ENCODE measurements at places on chromosomes 4 and X. TPM values are rescaled to one million over a fixed set of nuclear protein-coding genes. Genes with fewer than 3 reads are reported as not detected.

The LDB2 gene
- 31.9 TPM for total RNA-seq

GRCh38 chr4:77877167-77877566 is 14.5 kb downstream of the MRPL1 start:
- H3K27me3 ChIP-seq, result no peaks in the 10 kb centered on the region
- H3K4me3 ChIP-seq, result no peak overlapping the region
- no peak overlapping the region for H3K27ac ChIP-seq
- peaks cover 17% of the 10 kb centered on the region for H3K36me3 ChIP-seq

DNA sequence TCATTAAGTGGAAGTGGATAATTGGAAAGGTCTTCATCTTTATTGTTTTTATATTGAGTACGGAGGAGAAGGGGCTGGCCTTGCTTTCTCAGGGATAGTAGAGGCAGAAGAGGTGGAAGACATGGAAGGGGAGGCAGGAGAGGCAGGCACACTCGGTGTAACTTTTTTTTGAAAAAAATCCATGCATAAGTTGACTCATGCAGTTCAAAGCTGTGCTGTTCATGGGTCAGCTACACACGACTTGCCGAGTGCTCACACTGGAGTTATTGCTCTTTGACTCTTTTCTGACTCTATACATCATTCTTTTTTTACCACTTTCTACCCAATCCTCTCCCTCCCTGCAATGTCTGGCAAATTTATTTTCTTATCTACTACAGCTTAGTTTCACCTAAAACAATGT is 158.3 kb upstream of the AADAT start:
- H3K4me3 ChIP-seq, result no peak overlapping the region
- no peaks in the 10 kb centered on the region for H3K4me1 ChIP-seq
- no peaks in the 10 kb centered on the region for H3K36me3 ChIP-seq
- H3K27ac ChIP-seq, result no peak overlapping the region
- no peak for DNase-seq

DNA sequence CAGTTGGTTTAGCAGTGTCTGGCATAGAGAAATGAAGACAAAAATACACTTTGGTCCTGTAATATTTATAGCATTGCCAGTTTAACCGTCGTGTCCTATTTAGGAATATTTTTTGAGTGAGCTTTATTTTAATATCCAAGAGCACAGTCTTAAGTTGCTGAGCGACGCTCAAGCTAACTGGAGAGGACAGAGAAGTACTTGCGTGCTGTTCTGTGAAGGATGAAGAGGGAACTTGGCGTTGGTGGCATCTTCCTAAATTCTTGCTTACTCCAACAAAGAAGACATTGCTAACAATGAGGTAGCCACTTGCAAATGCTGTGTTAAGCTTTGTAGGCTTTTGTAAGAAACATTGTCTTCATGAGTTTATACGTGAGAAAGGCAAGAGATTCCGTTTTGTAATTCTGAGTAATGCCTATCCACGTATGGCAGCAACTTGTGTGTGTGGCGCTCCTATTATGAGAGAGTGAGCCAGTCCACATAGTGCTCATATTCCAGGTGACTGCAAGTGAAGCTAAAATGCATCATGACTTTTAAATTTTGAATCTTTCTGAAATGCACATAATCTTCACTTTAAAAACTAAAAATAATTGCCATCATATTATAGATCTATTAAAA is 50.6 kb downstream of the SYNPO2 start:
- H3K36me3 ChIP-seq, result no peaks in the 10 kb centered on the region
- no peak overlapping the region for H3K27ac ChIP-seq
- no peak for DNase-seq
- no peaks in the 10 kb centered on the region for H3K27me3 ChIP-seq
- H3K4me1 ChIP-seq, result no peaks in the 10 kb centered on the region

Measured in thyroid gland (tissue), 4 donors.